ENCODE measurements at places on chromosomes 11 and 22.

DNA sequence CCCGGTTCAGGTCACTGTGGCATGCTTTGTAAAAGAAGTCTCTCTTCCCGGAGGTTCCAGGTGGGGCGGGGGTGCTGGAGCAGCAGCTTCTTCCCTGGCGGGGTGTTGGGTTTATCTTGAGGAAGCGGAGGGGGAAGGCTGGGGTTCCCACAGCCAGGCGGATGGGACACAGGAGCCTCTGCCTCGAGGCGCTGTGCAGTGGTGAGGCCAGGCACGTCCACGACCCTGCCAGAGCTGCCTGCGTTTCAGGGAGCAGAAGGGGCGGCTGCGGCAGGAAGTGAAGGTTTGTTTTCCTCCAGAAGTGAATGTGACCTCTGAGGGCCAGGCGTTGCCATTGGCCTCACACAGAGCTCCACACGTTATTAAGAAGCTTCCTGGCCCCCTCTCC is 20.1 kb upstream of the ADORA2A start:
- peak; percentile 58 for DNase-seq

DNA sequence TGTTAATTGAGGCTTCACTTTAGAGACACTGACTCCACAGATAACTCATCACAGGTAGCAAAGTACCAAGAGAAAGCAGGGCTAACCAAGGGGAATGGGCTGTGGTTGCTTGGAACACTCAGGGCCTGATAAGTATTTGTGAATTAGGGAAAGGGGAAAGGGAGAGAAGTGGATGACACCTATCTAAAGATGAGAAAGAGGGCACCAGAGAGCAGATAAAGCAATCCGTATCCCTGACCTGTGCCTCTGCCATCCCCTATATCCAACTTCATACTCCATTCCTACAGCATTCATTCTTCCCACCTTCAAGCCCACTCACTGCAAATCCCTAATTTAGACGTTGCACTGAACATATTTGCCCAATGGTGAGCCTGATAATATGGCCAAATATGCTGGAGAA is 43.0 kb upstream of the API5 start:
- DNase-seq = no peak

GRCh38 chr11:100929377-100929776 is 200.2 kb downstream of the PGR start:
- DNase-seq = no peak

DNA sequence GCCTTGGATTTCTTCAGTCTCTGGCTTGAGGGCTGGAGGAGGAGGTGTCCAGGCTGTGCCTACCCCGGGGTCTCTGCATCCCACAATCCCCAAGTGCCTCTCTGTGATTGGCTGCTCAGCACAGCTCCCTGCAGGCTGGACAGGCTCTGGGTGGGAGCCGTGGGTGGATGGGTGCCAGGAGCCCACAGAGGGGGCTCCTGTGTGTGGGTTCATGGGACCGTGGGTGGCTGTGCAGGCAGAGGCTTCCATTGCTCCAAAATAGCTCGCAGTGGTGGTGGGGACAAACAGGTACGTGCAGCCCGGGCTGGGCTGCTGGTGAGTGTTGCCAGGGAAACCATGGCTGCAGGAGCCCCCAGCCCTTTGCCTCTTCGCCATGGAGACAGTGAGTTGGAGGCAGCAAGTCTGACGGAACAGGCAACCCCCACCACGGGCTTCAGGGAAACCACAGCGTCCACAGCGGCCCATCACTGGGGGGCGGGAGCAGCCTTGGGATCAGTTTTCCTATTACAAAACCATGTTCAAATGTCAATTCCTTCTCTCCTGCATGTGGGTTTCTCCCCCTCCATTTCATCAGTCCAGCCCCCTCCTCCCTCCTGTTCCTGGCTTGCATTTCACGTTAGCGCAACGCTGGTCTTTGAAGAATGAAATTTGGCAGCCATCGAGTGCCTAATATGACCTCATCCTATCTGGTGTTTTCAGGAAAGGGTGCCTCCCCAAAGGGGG is 155.2 kb downstream of the TRIM29 start:
- DNase-seq = peak; percentile 44
